Lower lobe of right lung (tissue), 2 donors: ENCODE measurements at places on chromosomes 12 and 14. TPM values are rescaled to one million over a fixed set of nuclear protein-coding genes. Genes with fewer than 3 reads are reported as not detected.

Gene CLEC4C
- total RNA-seq: not detected

Gene MANSC4
- total RNA-seq: not detected

Gene OR6C6
- not detected for total RNA-seq

Gene EPYC
- not detected for total RNA-seq

Gene CBLN3
- 2.3 TPM for total RNA-seq

Gene SLC4A8
- 8.3 TPM for total RNA-seq

Gene TM9SF1
- total RNA-seq: 48.9 TPM

Gene TMTC3
- total RNA-seq: 17.4 TPM

Gene E2F7
- 1.0 TPM for total RNA-seq

Gene NOS1
- 3.5 TPM for total RNA-seq

GRCh38 chr12:59158066-59158465 is 237.8 kb upstream of the LRIG3 start:
- no peak for DNase-seq
- H3K27me3 ChIP-seq: no peaks in the 10 kb centered on the region
- H3K4me1 ChIP-seq: no peaks in the 10 kb centered on the region
- no peaks in the 10 kb centered on the region for H3K36me3 ChIP-seq

GRCh38 chr14:94921456-94921855 is 151.5 kb upstream of the GSC start:
- no peaks in the 10 kb centered on the region for H3K27me3 ChIP-seq
- no peaks in the 10 kb centered on the region for H3K36me3 ChIP-seq
- no peak overlapping the region for H3K4me3 ChIP-seq
- no peak overlapping the region for H3K27ac ChIP-seq
- DNase-seq: no peak
- no peaks in the 10 kb centered on the region for H3K4me1 ChIP-seq

DNA sequence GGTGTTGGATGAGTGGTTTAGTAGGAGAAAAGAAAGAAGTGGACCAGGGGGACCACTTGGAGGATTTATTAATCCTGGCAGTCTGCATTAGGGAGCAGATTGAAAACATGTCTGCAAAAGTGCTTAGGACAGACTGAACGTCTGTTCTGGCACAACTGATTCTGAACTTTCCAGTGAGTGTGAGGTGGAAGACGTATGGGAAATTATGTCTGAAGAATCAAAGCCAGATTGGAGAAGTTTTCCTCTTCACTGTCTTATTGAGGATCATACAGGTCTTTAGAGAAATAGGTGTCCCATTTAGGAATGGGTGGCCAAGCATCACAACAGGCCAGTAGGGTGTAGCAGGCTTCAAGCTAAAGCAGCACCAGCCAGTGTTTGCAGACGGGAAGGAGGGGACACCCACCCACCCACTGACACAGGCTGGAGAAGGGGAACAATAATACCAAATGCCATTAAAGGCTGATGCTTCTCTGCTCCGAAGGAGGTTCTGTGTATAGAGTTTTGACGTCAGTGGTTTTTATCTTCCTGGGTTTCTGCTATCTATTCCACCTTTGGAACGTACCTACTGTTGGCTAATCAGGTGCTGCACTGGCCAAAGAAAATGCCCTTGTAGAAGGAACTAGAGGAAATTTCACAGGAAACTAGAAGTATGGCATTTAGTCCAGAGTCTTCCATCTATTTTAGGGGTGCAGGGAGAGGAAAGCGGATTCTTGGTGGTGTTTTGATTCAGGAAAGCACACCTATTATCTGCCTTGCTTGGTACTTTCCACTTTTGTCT is 1.8 kb downstream of the SRRM4 start:
- no peaks in the 10 kb centered on the region for H3K36me3 ChIP-seq
- peaks cover 51% of the 10 kb centered on the region for H3K27me3 ChIP-seq
- no peak for DNase-seq
- peaks cover 7% of the 10 kb centered on the region for H3K4me1 ChIP-seq
- no peak overlapping the region for H3K27ac ChIP-seq
- no peak overlapping the region for H3K4me3 ChIP-seq

DNA sequence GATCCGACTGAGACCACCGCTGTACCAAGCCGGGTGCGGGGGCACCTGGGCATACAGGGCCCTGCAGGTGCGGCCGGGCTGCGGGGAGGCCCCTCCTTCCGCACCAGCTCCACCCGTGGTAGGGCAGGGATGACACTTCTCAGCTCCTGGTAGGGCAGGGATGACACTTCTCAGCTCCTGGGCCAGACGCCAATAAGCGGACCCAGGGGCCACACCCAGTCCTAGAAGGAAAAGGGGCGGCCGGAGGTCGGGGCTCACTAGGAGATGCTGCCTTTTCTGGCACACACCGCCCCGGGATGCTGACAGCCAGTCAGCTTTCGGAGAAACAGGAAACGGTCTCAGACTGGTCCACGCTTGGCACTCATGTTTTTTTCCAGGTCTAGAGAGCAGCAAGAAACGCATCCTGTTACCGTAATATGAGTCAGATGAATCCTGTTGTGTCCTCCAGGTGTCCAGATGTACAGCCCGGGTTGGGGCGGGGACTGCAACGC is 34.8 kb downstream of the NFKBIA start:
- H3K4me3 ChIP-seq: no peak overlapping the region
- no peaks in the 10 kb centered on the region for H3K27me3 ChIP-seq
- peak; percentile 46 for DNase-seq
- H3K4me1 ChIP-seq: peaks cover 22% of the 10 kb centered on the region
- H3K36me3 ChIP-seq: no peaks in the 10 kb centered on the region

DNA sequence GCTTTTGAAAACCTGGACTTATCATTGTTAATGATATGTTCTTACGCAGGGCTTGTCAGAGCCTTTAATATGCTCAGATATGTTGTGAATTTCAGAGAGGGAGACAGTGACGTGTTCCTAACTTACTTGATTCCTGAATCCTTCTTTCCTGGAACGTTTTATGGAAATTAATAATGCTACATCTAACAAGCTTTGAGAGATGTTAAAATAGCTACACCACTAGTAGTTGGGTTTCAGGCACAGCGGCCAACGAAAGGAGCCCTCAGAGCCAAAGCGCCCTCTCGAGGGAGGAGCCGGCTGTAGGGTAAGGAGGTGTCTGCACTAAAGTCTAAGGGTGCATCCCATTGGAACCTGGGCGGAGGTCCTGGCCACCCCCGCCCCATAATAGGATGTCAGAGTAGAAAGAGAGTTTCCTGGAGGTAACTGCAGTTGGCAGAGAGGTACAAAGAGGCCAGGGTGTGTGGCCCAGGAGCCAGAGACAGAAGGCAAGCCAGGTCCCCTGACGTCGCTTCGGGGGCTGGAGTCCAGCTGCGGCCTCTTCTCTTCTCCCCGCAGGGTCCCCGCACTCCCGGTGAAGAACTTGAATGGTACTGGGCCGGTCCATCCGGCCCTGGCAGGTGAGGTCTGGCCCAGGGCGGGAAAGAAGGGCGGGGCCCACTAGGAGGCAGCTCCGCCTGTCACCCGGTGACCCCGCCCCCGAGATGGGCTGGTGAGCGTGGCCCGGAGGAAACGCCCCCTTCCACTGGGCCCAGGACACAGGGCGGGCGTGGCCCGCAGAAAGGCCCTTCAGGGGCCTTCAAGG is 36.3 kb downstream of the DTX1 start:
- H3K36me3 ChIP-seq: no peaks in the 10 kb centered on the region
- DNase-seq: peak; percentile 70
- peaks cover 5% of the 10 kb centered on the region for H3K4me1 ChIP-seq
- no peak overlapping the region for H3K27ac ChIP-seq
- peaks cover 19% of the 10 kb centered on the region for H3K27me3 ChIP-seq

DNA sequence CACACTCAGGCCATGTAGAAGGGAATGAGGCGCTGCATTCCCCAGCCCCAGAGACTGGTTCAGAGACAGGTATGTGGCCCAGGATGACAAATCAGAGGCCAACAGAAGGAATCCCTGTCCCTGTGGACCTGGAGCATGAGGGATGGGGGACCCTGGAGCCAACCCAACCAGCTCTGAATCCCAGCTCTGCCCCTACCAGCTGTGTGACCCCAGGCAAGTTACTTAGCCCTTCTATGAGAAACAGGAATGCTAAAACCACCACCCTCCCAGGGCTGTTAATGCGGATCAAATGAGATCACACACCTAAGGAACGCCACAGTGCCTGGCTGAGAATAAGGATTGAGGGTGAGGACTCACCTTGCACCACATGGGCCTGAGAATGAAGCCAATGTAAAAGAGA is 15.6 kb downstream of the ITPK1 start:
- H3K4me1 ChIP-seq: peaks cover 25% of the 10 kb centered on the region
- no peak for DNase-seq
- H3K27ac ChIP-seq: no peak overlapping the region
- H3K27me3 ChIP-seq: no peaks in the 10 kb centered on the region
- H3K4me3 ChIP-seq: no peak overlapping the region

DNA sequence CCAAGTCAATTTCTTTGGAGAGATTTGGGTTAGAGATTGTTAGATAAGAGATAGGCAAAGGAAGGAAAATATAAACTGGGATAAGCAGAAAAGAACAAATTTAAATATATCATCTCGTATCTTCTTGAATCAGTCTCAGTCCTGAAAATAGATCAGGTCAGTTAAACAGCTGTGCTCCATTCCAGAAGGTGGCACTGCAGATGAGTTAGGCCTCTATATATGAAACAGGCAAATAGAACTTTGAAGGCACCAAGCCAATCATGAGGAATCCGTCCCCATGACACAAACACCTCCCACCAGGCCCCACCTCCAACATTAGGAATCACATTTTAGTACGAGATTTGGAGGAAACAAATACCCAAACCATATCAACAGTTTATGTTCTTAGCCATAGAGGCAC is 605.5 kb upstream of the USP15 start:
- H3K27me3 ChIP-seq: no peaks in the 10 kb centered on the region
- DNase-seq: no peak
- H3K36me3 ChIP-seq: no peaks in the 10 kb centered on the region
- H3K27ac ChIP-seq: no peak overlapping the region
- no peaks in the 10 kb centered on the region for H3K4me1 ChIP-seq

DNA sequence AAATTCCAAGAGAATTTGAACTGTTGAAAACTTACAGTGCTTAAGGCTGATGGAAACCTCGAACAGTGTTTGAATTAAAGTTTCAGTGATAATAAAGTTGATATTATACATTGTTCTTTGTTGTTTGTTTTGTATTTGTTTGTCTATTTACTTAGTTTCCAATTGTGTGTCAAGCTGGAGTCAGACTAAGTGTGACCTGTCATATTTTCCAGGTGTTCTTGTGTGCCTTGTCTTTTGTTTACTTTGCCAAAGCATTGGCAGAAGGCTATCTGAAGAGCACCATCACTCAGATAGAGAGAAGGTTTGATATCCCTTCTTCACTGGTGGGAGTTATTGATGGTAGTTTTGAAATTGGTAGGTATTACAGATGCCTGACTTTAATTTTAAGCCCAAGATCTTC is 6.0 kb downstream of the SLCO1C1 start:
- H3K36me3 ChIP-seq: no peaks in the 10 kb centered on the region
- no peaks in the 10 kb centered on the region for H3K4me1 ChIP-seq
- H3K27ac ChIP-seq: no peak overlapping the region
- no peaks in the 10 kb centered on the region for H3K27me3 ChIP-seq
- H3K4me3 ChIP-seq: no peak overlapping the region

- H3K36me3 ChIP-seq: no peaks in the 10 kb centered on the region
- no peak overlapping the region for H3K4me3 ChIP-seq
- DNase-seq: no peak
- no peaks in the 10 kb centered on the region for H3K27me3 ChIP-seq
Measured at GRCh38 chr12:58443273-58443980, 476.9 kb downstream of the LRIG3 start.

DNA sequence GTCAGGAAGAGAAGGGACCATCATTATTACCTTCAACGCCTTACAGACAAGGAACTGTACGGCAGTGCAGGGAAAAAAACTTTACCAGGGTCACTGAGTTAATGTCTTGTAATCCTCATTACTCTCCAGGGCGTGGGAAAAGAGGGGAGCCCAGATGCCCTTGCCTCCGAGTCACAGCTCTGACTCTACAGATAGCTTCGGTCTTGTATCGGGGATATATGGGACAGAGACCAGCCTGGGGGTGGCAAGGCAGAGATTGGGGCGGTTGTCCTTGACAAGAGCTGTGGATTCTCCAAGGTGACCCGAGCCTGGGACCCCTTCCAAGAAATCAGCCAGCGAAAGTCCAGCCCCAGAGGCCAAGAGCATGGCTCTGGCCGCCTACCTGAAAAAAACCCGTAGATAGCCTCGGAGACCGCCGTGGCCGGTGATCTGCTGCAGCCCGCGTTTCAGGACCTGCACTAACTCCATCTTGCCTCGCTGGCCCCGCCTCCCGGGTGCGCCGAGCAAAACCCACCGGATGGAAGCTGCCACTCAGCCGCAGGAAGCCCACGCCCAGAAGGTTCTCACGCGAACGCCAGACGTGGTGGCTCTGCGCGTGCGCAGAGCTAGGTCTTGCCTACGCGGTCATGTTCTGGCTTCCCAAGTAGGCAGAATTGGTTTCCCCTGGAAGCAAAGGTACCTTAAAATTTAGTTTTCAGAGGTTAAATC is at the start of gene NDUFA12:
Gene NDUFA12 (minus strand): TSS at position 485 of the 708 bp plus-strand sequence. CDS start 17 bp downstream, at position 468.
- H3K36me3 ChIP-seq: peaks cover 13% of the 10 kb centered on the region
- H3K27me3 ChIP-seq: no peaks in the 10 kb centered on the region
- peak within 1 kb of the TSS; percentile 84 for H3K4me3 ChIP-seq
- DNase-seq: peak; percentile 97
- peaks cover 41% of the 10 kb centered on the region for H3K4me1 ChIP-seq

- H3K27ac ChIP-seq: peak overlapping the region; percentile 41
- no peaks in the 10 kb centered on the region for H3K27me3 ChIP-seq
- H3K36me3 ChIP-seq: no peaks in the 10 kb centered on the region
- no peak overlapping the region for H3K4me3 ChIP-seq
- peaks cover 49% of the 10 kb centered on the region for H3K4me1 ChIP-seq
Measured at GRCh38 chr12:108327621-108328344, 11.3 kb downstream of the CMKLR1 start.

DNA sequence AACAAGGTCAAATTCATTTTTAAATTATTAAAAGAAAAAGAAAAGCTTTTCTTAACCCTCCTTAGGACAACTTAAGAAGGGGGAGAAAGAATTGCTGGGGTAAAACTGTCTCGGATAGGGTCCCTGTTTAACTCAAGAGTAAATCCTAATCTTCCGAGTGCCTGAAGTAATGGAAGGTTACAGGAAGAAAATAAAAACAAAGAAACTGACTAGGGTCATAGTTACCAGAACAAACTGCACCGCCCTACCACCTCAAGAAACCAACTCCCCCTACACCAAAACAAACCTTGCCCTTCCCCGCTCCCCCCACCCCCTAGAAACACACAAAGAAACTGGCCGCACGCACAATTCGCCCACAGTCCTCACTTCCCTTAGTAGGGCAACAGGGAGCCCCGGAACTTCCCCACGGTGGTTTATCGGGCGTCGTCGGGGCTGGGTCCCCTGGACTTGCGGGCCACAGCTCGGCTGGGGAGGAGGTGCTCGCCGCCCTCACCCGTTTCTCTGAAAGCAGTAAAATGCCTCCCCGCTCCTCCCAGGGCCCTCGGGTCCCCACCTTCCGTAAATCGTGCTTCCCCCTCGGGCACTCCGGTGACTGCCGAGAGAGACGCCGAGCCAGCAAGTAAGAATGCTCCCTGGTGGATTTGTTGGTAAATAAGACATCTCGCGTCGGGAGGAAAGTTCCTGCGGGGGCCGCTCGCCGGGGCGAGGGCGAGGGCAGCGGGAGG is 2.4 kb downstream of the SINHCAF start:
- peak; percentile 73 for DNase-seq
- H3K4me1 ChIP-seq: peaks cover 41% of the 10 kb centered on the region
- H3K27ac ChIP-seq: peak overlapping the region; percentile 98
- H3K4me3 ChIP-seq: peak overlapping the region; percentile 94
